Activated T-helper 9 cell treated with anti-CD3 and anti-CD28 coated beads, Interleukin-2, amount 50 U/mL, for 16 hours (primary cell): ENCODE measurements at places on chromosomes 16 and 17.

- no peak for DNase-seq
These were observed 335.3 kb downstream of the SOX9 start for GRCh38 chr17:72456075-72456474.

DNA sequence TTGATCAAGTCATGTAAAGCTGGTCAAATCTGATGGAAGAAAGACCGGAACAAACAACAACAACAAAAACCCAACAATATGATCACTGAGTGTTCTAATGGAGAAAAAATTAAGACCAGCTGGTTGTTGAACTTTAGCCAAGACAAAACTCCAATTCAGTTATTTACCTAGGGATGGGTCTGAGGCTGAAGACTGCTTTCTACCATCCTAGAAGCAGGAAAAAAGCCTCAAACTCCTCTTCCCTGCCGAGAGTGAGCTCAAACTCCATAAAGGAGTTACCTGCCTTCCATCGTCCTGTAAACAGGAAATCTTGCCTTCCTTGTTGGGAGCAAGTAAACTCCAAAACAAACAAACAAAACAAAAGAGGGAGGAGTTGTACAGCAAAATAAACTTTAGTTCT is 23.1 kb upstream of the TMEM98 start:
- no peak for DNase-seq

- no peak for DNase-seq
These were observed 341.4 kb upstream of the PSMD7 start for GRCh38 chr16:73955255-73955654.

DNA sequence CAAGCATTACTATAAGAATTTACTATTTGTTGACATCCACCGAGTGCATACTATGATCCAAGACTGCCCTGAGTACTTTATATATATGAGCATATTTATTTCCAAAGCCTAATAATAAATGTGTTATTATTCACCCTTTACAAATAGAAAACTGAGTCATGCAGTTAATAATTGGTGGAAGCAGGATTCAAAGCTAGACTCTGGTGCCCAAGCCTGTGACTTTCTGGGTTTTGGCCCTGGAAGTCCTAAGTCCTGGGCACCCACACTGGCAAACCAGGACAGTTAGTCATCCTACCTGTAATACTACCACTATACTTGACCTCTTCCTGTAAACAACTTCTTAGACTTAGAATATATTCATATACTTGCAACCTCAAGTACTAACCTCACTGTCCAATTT is 257.4 kb upstream of the IRX5 start:
- DNase-seq = no peak

DNA sequence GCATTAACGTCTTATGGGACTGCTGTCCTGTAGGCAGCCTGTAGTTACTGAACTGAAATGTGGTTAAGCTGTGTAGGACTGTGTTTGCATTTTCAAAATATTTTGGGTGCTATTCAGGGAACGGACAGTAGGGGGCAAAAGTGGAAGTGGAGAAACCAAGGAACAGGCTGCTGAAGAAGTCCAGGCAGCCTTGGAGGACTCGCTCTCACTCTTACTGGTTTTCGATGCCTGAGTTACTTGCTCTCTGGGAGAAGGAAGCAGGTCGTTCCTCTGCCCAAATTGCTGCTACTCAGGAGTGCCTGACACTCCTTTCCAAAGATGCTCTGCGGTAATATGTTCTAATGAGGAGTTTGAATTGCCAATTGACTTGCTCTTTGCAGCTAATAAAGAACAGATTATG is 64.5 kb upstream of the RBFOX1 start:
- no peak for DNase-seq

GRCh38 chr17:73452009-73452408 is 140.2 kb upstream of the CDC42EP4 start:
- DNase-seq = no peak
